ENCODE measurements at places on chromosomes 13 and 19.

DNA sequence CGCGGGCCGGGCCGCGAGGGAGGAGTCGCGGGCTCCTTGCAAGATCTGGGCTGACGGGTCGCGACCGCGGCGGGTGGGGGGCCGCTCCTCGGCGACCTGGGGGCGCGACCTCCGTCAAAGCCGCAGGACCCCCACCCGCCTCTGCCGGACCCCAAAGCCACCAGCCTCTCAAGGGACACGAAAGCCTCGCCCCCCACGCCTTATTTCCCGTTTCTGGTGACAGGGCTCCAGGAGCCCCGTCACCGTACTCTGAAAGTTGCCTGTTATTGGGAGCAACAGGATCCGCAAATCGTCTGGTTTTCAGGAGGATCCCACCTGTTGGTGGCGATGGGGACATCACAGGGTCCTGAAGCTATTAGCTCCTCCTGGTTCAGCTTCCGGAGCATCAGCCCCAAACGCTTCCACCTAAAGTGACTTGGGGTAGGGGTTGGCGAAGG lies 530 bp downstream of the MAU2 start:
- DNase-seq: peak; percentile 19

DNA sequence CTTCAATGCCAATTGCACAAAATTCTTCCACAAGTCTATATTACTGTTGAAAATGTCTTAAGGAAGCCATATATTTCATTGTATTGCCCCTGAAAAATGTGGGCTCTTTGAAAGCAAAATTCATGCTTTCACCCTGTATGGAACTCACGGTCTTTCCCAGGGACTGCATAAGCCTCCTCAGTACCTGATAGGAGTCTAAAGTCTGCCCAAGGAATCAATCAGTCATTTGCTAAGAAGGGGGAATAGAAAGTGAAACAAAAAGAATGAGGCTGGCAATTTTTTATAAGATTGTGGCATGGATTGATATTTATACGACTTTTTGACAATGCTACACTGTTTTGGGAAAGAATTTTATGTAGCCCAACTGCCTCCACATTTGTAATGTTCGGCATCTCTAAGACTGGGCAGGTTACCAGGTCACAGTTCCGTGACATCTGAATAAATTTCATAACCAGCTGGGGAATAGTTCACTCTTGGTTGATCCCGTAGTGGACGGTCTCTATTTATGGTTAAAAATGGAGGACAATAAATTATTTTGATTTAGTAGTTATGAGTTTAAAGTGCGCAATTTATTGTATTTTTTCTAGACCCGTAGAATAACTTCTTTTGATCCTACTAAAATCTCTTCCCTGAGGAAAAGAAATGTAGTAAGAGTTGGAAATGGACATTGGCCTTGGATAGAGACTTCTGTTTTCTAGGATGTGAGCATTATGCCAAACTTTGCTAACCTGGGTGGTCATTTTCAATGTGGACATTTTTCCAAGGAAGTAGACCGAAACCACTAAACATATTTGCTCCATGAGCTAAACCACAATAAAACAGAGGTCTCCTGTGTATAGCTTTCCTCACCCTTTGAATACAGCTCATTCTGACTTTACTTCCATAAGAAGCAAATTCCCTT lies 1585.4 kb downstream of the EFNB2 start:
- no peak for DNase-seq

DNA sequence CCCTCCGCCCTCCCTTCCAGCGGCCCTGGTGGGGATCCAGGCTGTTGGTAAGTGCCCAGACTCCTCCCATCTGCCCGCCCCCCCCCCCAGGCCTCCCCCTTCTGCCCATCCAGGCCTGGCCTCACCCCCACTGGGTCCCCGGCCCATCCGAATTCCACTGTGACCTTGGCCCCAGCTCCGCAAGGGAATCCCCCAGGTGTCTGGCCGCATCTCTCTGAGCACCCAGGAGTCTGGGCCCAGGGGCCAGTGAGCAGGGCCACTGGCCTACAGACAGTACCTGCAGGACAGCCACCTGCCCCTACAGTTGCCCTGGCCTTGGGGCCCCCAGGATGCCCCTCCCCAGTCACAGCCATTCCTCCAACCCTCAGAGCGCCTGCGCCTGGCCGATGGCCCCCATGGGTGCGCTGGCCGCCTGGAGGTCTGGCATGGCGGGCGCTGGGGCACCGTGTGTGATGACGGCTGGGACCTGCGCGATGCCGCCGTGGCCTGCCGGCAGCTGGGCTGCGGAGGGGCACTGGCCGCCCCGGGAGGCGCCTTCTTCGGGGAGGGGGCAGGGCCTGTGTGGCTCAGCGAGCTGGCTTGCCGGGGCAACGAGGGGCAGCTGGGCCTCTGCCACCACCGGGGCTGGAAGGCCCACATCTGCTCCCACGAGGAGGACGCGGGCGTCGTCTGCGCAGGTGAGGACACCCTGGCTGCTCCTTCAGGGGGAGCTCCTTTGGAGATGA lies 912 bp downstream of the SSC5D start:
- no peak for DNase-seq

GRCh38 chr13:110457361-110457760 lies 104.2 kb downstream of the RAB20 start:
- no peak for DNase-seq

- no peak for DNase-seq
Measured at GRCh38 chr19:47172666-47173455, 42.2 kb downstream of the SAE1 start.

DNA sequence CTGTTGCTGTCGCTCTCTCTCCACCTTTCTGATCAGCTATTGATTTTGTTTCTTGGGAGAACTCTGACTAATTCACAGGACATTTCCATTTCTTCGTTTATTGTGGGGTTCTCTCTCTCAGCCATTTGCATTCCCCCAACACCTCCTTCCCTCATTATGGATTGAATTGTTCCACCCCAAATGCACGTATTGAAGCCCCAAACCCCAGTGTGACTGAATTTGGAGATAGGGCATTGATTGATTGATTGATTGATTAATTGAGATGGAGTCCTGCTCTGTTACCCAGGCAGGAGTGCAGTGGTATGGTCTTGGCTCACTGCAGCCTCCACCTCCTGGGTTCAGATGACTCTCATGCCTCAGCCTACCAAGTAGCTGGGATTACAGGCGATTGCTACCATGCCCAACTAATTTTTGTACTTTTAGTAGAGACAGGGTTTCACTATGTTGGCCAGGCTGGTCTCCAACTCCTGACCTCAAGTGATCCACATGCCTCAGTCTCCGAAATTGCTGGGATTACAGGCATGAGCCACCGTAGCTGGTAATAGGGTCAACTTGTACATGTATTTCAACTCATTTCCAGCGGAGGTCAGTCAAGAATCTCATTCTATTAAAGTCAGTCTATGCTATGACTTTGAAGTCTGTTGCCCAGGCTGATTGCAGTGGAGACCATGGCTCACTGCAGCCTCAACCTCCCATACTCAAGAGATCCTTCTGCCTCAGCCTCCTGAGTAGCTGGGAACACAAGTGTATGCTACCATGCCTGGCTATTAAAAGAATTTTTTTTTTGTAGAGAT lies 13.6 kb downstream of the NFILZ start:
- DNase-seq: no peak

DNA sequence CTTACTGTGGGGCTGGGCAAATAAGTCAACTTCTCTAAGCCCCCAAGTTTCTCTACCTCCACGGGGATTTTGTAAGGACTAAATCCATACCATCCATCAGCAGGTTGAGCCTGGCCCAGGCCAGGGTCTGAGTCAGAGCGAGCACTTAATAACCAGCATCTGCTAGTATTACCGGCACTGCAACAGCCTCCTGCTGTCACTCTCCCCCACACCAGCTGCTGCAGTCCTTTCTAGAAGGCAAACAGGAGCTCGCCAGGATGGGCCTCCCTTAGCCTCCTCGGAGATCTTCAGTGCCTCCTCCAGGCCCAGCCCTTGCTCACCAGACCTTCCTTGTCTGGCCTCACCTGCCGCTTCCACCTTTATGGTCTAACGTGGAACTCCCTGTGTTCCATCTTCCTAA lies 3.2 kb downstream of the NAPA start:
- DNase-seq: no peak
